ENCODE measurements at places on chromosomes 7 and 10. TPM values are rescaled to one million over a fixed set of nuclear protein-coding genes. Genes with fewer than 3 reads are reported as not detected.

DNA sequence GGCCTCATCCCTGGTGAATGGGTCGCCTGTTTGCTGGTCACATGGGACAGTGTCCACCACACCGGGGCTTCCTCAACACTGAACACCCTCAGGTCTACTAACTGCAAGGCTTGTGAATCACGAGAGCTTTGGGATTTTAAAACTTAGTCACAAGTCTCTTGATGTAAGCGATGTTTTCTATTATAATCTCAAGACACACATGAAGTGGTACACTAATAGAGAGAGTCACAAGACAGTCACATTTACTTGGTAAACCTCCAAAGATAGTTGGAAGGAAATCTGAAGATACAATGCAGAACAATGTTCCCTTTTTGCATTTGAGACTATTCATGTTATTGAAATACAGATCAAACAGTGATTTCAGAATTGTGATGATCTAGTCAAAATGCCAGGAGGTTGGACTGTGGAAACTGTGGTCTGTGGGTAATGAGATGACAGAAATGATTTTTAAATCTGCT is 233.1 kb upstream of the KLF6 start:
- DNase-seq, result no peak

The KCP gene
- total RNA-seq, result 3.4 TPM

The MYPN gene
- total RNA-seq, result 7.1 TPM

The PNLIPRP3 gene
- not detected for total RNA-seq

The LSM5 gene
- total RNA-seq, result 38.9 TPM
